ENCODE measurements at places on chromosomes 3 and 15.
A peak's percentile ranks its signal among the peaks of the same experiment; 100 is the strongest.

DNA sequence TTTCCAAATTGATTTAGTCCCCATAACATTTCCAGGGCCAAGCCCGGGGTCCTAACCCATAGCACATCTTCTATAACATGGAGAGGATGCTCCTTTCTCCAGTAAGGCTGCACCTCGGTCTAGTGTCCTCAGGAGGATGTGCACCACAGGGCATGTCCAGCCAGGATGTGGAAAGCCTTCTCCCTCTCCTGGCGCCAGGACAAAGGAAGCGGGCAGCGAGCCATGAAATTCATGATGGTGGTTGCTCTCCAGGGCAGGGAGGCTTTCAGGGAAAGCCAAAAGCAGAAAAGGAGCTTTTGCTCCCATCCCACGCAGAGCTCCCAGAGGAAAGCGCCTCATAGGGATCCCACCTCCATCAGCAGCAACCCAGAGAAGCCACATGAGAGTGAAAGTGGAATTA lies 220.0 kb downstream of the ADAMTSL3 start:
- no peak for DNase-seq

- DNase-seq: no peak
Measured at GRCh38 chr15:63827113-63827512, 6.6 kb downstream of the HERC1 start.

- DNase-seq: no peak
Measured at GRCh38 chr15:79798311-79798710, 98.5 kb downstream of the MTHFS start.

GRCh38 chr3:43378066-43378935 lies 92.0 kb downstream of the SNRK start:
- no peak for DNase-seq

GRCh38 chr3:123743121-123743520 lies 141.0 kb downstream of the MYLK start:
- DNase-seq: no peak

DNA sequence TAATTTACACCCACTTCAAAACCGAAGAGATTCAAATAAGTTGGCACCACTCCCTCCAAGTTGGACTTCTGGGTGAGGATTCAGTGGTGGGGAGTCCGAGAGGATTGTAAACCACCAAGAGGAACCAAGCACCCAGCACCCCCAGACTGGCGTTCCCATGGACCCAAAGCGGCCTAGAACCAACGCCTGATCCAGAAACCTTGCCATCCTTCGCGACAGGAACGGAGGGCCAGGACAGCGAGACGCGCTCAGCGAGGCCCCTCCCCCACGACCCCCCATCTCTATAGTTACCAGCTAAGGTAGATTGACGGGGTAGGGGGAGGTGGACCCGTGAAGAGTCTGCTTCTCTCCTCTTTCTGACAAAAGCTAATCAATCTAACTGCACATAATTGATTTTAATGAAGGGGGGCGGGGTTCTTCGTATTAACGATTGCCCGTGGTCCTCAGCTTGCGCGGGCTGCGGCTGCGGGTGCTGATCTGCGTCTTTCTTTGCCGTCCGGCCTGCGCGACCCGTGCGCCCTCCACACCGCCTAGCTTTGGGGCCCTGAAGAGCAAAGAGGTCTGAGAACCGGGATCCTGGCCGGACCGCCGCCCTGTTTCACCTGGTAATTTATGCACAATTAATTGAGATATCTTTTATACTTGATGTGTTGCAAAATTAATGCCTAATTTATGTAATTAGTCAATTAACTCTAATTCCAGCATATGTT lies 10.9 kb upstream of the FOXB1 start:
- no peak for DNase-seq

GRCh38 chr3:15646851-15647511 lies 45.4 kb downstream of the BTD start:
- DNase-seq: peak; percentile 42

DNA sequence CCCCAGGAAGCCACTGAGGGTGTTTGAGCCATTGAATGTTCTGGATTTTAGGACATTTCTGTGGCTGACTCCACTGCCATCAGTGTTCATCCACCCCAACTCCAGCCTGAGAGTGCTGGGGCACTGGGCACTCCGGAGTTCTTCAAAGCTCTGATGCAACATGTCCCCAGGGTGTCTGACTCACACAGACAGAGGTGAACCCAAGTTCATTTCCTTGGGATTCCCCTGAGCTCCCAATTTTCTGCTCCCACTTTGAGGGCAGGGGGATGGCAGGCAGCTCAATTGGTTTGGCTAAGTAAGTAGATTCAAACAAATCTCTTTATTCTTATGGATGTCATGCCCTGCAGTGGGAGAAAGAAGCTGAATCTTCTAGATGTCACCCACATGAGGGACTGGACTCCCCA lies 2.2 kb downstream of the STRA6 start:
- DNase-seq: peak; percentile 42

DNA sequence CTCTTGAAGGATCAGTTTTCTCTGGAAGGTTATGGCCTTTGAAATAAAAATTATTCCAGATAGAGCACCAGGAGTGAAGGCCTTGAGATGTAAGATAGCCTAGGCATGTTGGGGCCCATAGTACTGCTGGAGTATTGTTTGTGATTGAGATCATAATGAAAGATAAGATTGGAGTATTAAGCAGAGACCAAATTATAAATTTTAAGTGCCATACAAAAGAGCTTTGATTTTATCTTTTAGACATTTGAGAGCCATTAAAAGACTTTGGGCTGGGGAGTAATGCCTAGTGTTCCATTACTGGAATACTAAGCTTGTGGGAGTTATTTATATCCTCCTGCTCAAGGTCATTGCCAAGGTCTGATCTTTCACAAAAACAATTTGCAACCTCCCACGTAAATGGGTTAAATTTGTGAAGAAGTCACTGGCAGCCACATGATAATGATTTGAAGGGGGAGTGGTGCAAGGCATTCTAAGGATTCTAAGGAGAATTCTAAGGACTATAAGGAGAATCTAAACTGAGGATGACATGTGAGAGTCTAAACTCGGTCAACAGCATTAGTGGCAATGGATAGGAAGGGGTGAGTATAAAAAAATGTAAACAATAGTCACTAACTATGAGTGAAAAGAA lies 12.8 kb downstream of the ELL3 start:
- no peak for DNase-seq

DNA sequence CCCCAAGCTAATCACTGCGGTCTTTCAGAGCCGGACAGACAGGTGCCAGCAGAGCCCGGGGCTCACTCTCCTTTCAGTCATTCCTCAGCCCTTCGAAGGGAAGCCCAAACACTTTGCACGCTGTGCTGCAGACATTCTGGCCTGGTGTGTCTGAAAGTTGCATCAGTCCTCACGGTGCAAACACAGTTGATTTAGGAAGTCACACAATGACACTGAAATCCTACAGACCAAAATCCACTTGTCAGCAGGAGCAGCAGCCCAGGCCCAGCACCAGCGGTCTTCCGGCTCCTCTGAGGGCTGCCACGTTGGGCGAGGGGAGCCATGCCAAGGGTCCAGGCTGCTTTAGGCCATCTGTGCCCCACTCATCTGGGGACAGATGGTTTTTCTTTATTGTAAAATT lies 61.6 kb downstream of the RGMA start:
- DNase-seq: no peak

GRCh38 chr15:35376707-35377106 lies 169.3 kb downstream of the DPH6 start:
- DNase-seq: no peak

- no peak for DNase-seq
Measured at GRCh38 chr15:48178648-48178931, 495 bp upstream of the MYEF2 start.

DNA sequence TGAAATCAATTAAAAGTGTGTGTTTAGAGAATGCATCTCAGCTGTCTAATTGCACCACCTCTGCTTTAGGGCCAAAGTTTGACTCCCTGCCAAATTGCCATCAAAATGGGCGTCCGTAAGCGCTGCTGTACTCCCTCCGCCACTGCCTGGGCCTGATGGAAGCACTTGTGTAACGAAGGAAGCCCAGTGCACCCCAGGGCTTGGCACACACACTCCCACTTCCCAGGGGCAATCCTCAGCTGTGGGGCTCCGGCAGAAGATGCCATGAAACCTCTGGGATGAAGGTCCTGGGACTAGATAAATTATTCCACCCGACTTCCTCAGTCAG lies 137.8 kb downstream of the RORA start:
- DNase-seq: no peak

DNA sequence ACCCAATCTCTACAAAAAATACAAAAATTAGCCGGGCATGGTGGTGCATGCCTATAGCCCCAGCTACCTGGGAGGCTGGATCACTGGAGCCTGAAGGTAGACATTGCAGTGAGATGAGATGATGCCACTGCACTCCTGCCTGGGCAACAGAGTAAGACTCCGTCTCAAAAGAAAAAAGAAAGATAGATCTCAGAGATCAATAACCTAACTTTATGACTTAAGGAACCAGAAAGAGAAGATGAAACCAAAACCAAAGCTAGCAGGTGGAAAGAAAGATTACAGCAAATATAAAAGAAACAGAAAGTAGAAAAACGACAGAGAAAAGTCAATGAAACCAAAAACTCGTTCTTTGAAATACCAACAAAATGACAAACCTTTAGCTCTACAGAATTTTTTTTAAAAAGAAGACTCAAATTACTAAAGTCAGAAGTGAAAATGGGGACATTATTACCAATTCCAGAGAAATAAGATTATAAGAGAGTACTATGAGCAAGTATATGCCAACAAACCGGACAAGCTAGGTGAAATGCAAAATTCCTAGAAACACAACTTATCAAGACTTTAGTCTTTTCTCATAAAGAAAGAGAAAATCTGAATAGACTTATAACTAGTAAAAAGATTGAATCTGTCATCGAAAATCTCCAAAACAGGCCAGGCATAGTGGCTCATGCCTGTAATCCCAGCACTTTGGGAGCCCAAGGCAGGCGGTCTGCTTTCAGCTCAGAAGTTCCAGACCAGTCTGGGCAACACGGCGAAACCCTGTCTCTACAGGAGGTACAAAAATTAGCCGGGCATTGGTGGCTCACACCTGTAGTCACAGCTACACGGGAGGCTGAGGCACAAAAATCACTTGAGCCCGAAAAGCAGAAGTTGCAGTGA lies 35.0 kb downstream of the ACAP2 start:
- DNase-seq: no peak

- no peak for DNase-seq
Measured at GRCh38 chr3:157086060-157086750, 73.7 kb downstream of the CCNL1 start.

GRCh38 chr3:82229397-82229796 lies 468.0 kb upstream of the GBE1 start:
- no peak for DNase-seq

GRCh38 chr3:188001093-188001492 lies 152.9 kb upstream of the LPP start:
- no peak for DNase-seq

Data from omental fat pad (tissue), 4 donors.